ENCODE measurements at places on chromosomes 5 and 9.

- no peak for DNase-seq
Observed at GRCh38 chr5:97229196-97229595, 46.1 kb upstream of the RIOK2 start.

DNA sequence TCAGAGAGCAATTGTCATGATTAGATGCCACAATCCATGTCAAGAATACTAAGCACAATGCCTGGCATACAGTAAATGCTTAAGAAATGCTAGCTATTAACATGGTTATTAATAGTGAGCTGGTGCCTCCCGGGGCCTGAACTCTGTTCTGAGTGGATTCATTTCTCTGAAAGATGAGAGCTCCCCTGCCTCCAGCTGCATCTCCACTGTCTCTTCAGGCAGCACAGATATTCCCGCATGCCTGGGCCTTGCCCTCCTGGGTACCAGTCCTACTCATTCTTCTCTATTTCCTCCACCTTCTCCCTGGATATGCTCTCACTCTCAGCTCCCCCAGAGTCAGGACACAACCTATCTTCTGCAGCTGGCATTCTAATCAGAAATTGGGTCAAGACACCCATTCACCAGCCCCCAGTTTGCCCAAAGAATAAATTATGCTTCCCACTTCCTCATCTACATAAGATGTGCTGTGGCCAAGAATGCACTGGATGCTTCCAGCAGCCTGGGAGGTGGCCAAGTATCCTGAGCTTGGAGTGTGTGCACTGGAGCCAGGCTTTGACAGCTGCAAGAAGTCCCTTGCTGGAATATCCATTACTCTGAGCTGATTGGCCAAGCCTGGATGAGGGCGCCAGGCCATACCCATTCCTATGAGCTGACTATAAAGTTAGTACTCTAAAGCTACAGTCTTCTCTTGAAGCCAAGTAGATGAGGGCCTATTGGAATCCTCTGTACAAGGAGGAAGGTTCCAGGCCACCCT, 669.0 kb downstream of the ACTL7B start:
- no peak for DNase-seq

GRCh38 chr5:146995878-146996277, 117.3 kb upstream of the PPP2R2B start:
- DNase-seq, result no peak

DNA sequence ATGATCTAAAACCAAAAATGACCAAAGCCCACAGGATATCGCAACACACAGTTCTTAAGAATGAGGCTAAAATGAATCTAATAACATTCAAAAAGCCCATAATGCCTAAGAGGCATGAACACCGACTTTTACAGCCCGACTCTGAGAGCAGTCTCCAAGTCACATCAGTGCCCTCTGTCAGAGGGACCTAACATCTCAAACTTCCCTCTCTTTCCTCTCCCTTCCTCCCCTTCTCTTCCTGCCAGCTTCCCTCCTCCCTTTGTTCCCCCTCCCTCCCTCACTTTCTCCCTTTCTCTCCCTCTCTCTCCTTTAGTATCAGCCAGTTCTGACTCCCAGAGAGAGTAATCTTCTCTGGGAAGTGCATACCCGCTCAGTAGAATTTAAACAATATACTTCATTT, 154.4 kb downstream of the GLIS3 start:
- no peak for DNase-seq

GRCh38 chr5:83518319-83519061, 46.9 kb downstream of the VCAN start:
- no peak for DNase-seq

DNA sequence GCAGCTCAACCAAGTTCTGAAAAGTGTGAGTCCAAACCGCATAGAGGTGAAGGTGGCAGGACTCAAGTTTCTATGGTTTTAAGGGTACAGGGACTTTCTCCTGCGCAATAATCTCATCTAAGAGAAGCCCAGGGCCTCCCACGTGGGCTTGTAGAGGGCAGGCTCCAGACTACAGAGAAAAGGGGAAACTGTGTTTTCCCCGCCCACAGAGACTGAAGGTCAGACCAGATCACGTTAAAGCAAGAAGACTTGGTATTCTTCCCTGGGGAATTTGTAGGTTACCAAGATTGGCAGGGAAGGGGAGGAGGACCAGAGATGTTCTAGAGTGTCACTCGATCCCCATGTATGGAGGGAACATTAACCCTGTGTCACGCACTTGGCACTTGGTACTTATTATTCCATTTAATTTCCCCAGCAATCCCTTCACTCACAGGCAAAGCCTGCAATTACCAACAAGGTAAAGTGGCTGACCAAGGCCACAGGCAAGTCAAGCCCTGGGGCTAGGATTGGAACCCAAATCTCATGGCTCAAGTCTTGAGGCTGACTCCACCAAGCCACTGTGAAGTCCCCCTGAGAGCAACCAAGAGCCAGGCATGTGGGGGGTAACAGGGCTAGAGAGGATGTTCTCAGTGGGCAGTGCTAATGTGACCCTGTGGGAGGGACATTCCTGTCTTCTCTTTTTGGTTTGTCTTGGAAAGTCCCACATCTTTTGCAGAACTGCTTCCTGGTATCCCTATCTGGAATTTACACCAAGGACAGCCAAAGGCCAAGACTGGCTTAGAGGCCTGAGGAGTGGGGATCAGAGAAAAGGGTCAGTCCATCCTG, 18.3 kb upstream of the NEK6 start:
- DNase-seq, result no peak

GRCh38 chr9:132749306-132749705, 79.0 kb downstream of the GTF3C4 start:
- no peak for DNase-seq

DNA sequence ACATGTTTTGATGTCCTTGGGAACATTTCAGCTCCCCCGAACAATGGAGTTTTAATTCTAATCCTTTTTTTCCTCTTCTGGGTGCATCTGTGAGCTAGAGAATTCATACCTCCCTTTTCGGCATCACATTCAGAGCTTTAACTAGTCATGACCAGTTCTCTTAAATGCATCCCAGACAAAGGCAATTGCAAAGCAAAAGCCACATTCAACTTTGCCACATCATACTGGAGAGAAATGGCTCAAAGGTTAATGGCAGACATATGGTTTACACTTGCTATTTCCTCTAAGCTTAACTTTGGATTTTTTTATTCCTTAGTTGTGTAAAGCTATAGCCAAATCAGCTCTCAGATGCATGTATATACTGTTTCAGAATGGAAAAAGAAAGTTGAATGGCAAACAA, 153.3 kb downstream of the ESM1 start:
- no peak for DNase-seq

DNA sequence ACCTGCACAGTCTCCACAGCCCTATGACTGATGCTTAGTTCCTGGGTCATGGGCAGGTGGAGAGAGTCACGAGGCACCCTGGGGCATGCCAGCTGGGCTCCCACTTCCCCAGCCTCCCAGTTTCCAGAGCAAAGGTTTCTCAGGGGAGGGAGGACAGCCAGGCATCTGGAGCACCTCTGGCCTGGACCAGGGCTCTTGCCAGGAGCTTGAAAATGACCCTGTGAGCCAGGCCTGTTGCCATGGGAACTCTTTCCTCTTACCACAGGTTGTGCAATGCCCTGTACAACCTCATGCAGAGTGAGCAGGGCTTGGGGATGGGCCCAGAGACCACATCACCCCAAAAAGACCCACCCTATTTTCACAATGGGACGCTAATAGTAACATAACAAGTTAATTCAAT, 113.1 kb downstream of the PSD2 start:
- peak; percentile 25 for DNase-seq

- DNase-seq, result peak; percentile 44
Observed at GRCh38 chr5:138654281-138654867, 79.2 kb upstream of the HSPA9 start.

DNA sequence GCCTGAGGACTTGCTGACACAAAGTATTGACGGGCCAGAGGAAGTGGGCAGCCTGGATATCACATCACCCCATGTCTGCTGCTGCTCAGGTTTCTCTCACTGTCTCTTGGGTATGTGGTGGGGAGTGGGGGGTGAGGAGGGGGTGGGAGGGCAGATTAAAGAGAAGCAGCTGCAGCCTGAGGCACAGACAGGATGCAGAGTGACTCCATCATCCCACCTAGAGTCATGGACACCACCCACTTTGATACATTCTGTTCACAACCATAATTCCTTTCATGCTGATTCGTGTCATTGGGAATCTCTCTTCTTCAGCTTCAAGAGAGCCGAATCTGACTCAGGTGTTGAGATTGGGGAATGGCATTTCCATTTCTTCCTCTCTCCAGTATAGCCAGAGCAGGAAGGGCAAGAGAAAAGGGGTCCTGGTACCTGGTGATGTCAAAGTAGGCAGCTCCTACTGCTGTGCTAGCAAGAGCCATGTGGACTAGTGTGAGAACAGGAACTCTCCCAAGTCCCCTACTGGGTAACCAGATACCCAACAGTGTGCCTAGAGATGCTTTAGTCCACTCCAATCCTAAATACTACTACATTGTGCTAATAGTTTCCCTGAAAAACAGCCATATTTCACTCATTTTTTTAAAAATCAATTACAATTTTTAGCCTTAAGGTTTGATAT, 22.4 kb downstream of the GRAMD2B start:
- no peak for DNase-seq

- DNase-seq, result no peak
Observed at GRCh38 chr9:94664801-94665200, 25.5 kb upstream of the FBP1 start.

DNA sequence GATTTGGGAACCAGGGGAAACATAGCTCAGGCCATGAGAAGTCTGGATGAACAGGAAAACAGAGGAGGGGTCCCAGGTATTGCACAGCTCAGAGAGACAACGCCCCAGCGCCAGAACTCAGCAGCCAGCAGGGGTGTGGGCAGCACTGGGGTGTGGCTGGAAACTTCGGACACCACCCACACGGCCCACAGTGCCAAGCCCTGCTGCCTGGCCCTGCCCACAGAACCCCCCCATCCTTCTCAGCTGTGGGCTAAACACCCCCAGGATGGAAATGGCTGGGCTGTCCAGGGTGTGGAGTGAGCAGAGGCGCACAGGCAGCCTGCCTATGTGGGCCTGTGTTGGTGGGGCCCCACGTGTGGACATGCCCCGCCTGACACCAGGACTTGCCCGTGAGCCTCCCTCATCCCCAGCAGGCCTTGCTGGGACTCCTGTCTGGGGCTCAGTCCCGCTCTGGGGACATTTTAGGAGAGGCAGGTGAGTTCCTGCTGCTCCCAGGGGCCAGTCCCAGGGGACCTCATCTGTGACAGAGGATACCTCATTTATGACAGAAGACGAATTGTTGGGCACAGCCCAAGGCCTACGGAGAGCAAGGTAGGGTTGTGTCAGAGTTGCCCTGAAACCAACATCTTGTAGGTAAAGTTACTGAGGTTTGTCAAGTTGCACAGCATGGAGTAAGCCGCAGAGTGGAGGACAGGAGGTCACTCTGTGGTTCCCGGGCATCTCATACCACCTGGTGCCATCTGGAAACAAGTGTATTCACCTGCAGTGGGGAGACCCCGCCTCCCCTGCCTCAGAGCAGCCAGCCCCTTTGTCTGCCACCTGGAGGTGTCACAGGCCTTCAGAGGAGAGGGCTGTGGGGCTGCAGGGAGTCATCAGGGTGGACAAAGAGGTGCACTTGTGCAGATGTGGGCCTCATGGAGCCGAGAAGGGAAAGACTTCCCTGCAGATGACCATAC, 183.2 kb downstream of the AUH start:
- DNase-seq, result no peak

DNA sequence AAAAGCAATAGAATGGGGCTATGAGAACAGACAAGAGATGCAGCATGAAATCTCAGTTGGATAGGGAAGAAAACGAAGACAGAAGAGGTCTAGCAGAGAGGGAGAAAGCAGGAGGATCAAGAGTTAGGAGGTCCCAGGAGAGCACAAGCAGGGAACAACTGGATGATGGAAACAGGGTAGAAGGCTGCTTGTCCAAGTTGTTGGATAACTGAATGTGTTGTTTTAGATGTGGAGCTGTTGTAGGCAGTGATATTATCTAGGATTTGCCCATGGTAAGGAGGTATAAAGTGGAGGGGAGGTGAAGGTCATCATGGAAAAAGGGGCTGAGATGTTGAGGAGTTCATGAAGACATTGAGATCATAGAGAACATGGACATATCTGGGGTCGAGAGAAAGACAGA, 12.4 kb upstream of the RHOBTB3 start:
- DNase-seq, result no peak

DNA sequence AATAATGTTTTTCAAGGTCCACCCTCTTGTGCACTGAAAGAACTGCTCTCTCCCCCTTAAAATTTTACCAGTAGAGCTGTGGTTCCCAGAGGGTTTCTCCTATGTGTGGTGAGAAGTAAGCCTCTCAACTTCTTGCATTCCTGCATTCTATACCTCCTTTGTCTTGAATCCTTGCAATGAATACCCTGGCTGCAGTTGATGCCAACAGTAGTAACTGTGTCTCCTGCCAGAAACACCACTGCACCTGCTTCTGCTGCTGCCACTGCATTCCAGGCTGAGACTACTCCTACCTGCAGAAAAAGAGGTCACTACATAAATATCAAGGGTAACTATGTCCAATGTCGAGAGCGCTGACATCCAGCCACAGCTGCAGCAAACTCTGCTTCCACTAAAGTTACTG, 203.7 kb downstream of the TMEM167A start:
- no peak for DNase-seq

GRCh38 chr9:75169623-75170022, 81.3 kb downstream of the OSTF1 start:
- DNase-seq, result no peak

- no peak for DNase-seq
Observed at GRCh38 chr5:65728218-65728617, 6.2 kb downstream of the NLN start.
